ENCODE measurements at places on chromosomes 16 and 17.

DNA sequence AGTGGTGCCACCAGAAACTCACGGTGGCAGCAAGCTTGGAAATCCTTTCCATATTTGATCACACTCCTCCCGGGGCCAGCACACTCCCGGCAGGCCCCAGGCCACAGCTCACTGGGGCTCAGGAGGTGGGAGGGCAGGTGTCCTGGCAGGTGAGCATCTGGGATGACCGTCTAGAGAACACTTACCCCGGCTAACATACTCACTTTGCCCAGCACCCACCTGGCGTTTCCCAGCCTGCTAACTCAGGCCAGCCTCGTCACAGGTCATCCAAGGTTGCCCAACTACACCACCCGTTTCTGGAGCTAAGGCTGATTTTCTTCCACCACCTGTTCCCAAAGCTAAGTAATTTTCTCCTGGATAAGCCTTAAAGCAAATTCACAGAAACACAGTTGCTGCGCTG is 24.9 kb downstream of the FBXO31 start:
- no peak for DNase-seq

DNA sequence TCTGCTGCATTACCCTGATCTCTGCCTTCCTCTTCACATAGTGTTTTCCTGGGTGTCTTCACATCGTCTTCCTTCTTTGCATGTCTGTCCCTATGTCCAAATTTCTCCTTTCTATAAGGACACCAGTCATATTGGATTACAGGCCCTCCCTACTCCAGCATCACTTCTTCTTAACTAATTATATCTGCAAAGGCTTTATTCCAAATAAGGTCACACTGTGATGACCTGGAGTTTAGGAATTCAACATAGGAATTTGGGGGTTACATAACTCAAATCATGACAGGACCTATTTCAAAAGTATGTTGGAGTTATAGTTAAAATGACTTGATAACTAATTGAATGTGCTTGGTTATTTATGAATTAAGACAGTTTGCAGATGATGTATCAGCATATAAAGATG is 490.5 kb upstream of the ERCC4 start:
- peak; percentile 59 for DNase-seq

DNA sequence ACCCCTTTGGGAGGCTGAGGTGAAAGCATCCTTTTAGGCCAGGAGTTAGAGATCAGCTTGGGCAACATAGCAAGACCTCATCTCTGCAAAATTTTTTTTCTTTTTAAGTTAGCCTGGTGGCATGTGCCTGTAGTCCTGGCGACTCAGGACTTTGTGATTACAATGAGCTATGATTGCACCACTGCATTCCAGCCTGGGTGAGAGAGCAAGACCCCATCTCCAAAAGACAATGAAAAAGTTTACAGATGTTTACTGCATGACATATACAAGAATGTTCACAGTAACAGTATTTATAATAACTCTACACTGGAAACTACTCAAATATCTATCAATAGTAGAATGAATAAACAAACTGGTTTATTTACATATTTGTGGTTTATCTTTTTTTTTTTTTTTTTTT is 33.1 kb upstream of the CCL22 start:
- DNase-seq = no peak

DNA sequence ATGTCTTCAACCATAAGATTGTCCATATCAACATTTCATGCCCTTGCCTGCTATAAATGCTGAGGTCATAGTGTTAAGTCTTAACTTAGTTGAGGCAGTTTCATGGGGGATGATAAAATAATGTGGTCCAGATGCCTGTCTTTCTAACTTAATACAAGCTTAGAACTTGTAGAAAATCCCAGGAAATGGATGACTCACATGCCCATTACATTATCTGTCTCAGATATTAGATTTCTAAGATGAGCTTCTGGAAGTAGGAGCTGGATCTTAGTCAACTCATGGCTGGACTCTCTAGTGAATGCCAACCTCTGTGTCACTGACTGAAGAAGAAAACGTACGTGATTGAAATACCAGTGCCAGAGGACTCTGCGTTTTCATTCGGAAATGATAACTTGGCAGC is 797.5 kb upstream of the EEF2KMT start:
- DNase-seq = no peak

DNA sequence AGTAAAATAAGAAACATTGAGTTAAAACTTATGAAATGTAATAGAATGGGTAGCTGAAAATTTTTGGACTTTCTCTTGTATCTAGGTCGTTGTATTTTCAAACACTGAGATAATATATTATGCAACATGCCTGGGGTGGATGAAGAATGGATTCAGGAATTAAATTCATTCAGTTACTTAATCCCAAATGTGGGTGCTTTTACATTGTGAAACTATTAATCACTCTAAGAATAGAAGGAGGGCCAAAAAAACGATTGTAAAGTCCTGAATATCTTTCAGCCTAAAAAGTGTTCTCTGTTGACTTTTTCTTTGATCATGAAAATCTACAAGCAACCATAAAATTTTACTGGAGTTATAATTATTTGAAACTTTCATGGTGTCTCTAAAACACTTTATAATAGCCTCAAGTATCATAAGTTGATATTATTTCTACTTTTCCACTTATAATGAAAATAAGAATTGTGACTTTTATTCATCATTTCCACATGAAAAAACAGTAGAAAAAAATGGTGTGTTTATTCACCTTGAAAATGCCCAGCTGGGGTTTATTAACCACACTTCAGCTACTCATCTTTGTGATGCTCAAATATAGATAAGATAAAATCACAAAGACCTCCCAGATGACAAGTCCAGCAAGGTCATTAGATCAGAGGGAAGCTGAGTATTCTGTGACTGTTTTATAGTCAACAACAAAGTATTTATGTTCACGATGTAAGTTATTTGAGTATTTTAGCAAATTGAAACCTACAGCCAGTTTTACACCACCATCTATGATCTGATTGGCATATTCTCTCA is 619.9 kb upstream of the SOX9 start:
- peak; percentile 40 for DNase-seq

DNA sequence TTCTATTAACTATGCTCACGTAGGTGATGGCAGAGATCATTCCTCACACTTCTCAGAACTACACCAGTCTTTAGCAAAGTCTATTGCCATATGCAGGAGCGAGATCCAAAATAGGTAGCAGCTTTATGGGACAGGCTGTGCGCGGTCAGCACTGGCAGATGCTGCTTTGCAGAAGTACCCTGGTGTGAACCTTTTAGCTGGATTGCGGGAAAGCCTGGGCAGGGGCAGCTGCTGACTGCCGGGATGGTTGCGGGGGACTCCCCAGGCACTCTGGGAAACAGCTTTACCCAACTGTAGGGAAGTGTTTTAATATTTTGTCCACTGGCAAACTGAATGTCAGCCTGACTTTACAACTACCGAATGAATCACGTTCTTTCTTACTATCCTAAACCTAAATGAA is 251.3 kb downstream of the HS3ST3A1 start:
- DNase-seq = no peak

- DNase-seq = no peak
Observed at GRCh38 chr17:81807210-81807719, 3.3 kb downstream of the GCGR start.

GRCh38 chr17:68247445-68248198 is at the start of gene AMZ2:
Gene AMZ2, plus strand, starts transcription at chr17:68248043. Its CDS starts 2,145 bp downstream, at chr17:68250188.
- peak; percentile 91 for DNase-seq

- peak; percentile 50 for DNase-seq
Observed at GRCh38 chr17:73156166-73156840, 8.5 kb upstream of the SSTR2 start.

DNA sequence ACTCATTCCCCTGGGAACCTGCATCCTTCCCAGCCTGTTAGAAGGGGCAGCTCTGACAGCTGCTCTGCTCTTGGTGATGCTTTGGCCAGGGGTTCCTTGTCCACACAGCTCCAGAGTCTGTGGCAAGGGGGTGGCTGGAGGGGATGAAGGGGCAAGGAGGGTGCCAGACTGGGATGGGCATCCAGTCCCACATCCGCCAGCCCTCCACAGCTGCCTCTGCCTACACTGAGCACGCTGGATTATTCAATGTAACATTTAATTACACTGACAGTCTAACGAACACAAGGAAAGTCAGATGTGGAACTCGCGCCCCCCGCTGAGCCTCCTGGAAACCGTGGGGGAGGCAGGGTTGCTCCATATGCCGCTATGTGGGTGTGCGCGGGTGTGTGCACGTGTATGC is 101.1 kb downstream of the C16orf78 start:
- no peak for DNase-seq

DNA sequence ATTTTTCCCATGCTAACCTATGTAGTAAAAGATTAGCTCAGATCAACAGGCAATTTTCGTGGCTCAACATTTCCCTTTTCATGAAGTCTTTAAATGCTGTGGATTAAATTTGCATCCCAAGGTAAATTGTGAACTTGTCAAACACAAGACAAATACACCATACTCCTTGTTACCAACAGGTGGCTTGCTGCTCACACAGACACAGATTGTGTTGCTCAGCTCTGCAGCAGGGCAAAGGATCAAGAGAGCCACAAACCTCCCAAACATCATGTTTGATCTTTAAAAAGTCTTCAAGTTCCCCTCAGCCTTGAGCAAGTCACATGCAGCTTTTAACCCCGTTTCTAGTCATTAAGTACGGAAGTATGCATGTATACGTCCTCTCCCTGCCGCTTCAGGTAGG is 119.6 kb upstream of the CNTNAP4 start:
- no peak for DNase-seq

- no peak for DNase-seq
Observed at GRCh38 chr17:12050646-12051225, 30.1 kb downstream of the MAP2K4 start.

- DNase-seq = no peak
Observed at GRCh38 chr16:88973415-88974050, 3.5 kb downstream of the CBFA2T3 start.

- DNase-seq = no peak
Observed at GRCh38 chr16:1770328-1771187, 785 bp downstream of the NME3 start.

- no peak for DNase-seq
Observed at GRCh38 chr17:43840814-43841213, 6.2 kb upstream of the CD300LG start.

GRCh38 chr16:12829096-12829888 is 25.6 kb upstream of the CPPED1 start:
- DNase-seq = no peak

DNA sequence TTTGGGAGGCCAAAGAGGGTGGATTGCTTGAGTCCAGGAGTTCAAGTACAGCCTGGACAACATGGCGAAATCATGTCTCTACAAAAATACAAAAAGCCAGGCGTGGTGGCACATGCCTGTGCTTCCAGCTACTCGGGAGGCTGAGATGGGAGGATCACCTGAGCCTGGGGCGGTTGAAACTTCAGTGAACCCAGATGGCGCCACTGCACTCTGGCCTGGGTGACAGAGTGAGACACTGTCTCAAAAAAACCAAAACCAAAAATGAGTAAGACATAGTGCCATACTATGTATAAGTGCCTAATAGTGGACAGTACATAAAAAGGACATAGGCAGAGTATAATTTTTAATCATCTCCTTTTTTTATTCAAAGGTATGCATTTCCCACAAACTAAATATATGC is 4.0 kb downstream of the CTC1 start:
- DNase-seq = no peak

GRCh38 chr17:2850991-2851390 is 54.8 kb downstream of the RAP1GAP2 start:
- no peak for DNase-seq

- no peak for DNase-seq
Observed at GRCh38 chr17:17400070-17400469, 76.7 kb upstream of the MED9 start.

DNA sequence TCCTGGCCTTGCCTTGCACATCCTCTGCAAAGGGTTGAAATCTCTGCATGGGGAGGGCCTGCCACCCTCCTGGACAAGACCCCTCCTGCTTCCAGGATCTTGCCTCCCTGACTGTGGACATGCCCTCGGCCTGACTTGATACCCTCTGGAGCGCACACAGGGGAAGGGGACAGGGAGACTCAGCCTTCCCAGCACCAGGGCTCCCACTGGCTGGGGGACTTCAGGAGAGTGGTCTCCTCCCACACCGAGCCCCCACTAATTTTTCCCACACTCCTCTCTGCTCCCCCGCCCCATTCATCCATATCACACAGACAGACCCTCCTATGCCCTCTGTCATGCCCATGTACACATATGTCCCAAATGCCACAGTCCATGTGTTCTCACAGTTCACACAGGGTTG is 14.3 kb downstream of the SGCA start:
- no peak for DNase-seq

DNA sequence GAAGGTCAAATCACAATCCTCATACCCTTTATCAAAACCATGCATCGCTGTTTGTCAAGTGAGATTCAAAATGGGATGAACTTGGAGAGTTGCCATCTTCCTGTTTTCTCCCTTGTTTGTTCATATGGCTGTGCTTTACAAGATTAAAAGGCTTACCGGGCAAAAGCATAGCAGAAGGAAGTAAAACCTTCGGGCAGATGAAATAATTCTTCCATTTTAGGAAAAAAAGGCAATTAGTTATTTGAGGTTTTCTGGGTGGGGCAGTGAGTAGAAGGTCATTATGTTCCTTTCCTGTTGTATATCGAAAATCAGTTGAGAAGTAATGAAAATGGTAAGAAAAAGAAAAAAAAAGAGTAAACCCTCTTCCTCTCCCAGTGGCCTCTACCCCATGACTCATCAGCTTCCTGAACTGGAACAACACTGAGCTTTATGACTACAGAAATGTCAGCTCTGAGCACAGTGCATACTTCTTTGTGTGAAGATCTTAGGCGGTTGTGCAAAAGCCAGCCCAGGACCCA is 369.2 kb downstream of the CDH13 start:
- DNase-seq = peak; percentile 91

DNA sequence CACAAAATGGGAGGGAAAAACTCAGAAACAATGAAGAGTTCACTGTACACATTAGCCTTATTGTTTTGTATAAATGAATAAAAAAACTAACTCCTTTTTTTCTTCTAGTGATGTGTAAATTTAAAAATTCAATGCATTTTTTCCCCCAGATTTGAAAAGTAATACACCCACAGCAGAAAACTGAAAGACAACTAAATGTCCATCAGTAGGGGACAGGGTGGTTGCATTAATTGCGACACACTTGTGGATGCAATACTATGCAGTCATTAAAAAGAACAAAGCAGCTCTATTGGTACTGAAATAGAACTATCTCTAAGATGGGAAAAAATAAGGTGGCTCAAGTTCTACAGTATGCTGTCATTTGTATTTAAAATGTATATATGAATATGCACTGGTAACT is 13.7 kb upstream of the WIPI1 start:
- no peak for DNase-seq

GRCh38 chr16:30377812-30378235 is 3.2 kb downstream of the MYL11 start:
- DNase-seq = peak; percentile 74

DNA sequence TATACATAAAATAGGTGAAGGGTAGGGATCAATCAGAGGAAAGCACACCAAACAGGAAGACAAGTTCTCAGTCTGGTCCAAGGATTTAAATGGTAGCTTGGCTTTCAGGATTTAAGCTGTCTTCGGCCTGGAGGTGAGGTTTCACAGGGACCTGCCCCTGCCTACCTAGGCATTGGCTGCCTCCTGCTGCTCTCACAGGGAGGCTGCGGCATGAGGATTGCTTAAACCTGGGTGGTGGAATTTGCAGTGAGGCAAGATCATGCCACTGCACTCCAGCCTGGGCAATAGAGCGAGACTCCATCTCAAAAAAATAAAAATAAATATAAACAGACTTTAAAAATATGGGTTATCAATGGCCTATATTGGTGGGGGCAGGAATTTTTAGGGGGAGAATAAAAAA is 114.5 kb downstream of the GAS7 start:
- no peak for DNase-seq

GRCh38 chr17:79603771-79604170 is 7.1 kb downstream of the RBFOX3 start:
- DNase-seq = no peak

- no peak for DNase-seq
Observed at GRCh38 chr17:3771140-3771539, 29.8 kb downstream of the ITGAE start.

- DNase-seq = no peak
Observed at GRCh38 chr16:62445909-62446308, 409.7 kb upstream of the CDH8 start.

Measured in LHCN-M2 (cell line).